Smooth muscle cell of bladder (primary cell): ENCODE measurements at places on chromosomes 1 and 21. TPM values are rescaled to one million over a fixed set of nuclear protein-coding genes. Genes with fewer than 3 reads are reported as not detected.

Gene BEST4
- total RNA-seq = under 0.01 TPM in 1 of 2 replicates, not detected in the other

Gene KRTAP13-1
- not detected in 2 replicates for total RNA-seq

Gene ARF1
- 197 and 272 TPM in 2 replicates for total RNA-seq

Gene POU2F1
- 2.4 and 2.8 TPM in 2 replicates for total RNA-seq

Gene OR13G1
- not detected in 2 replicates for total RNA-seq

Gene GABRD
- total RNA-seq = not detected in 2 replicates

Gene TSPEAR
- not detected in 2 replicates for total RNA-seq

Gene HSPB7
- 3.8 and 14.5 TPM in 2 replicates for total RNA-seq

Gene HES3
- not detected in 2 replicates for total RNA-seq

Gene UQCRHL
- total RNA-seq = 4.4 and 11.4 TPM in 2 replicates

Gene NUP210L
- under 0.01 and 0.18 TPM in 2 replicates for total RNA-seq

Gene DNAI4
- 5.5 and 11.8 TPM in 2 replicates for total RNA-seq

Gene IL12RB2
- not detected in 2 replicates for total RNA-seq

Gene MNDA
- not detected in 2 replicates for total RNA-seq

Gene SELL
- 0.09 and 0.14 TPM in 2 replicates for total RNA-seq

Gene SLC2A5
- 1.4 and 10.7 TPM in 2 replicates for total RNA-seq

Gene PADI2
- total RNA-seq = not detected in 2 replicates

Gene ANKRD35
- total RNA-seq = 1.9 and 2.0 TPM in 2 replicates

Gene CRYAA
- not detected in 2 replicates for total RNA-seq

Gene CLIC6
- total RNA-seq = 0.09 and 0.28 TPM in 2 replicates

Gene MEX3A
- 1.3 and 1.6 TPM in 2 replicates for total RNA-seq

Gene CELSR2
- 1.00 and 1.5 TPM in 2 replicates for total RNA-seq

Gene PLEKHG5
- total RNA-seq = 5.5 and 7.0 TPM in 2 replicates

Gene RORC
- total RNA-seq = under 0.01 TPM in 1 of 2 replicates, not detected in the other

Gene F11R
- 9.2 and 20.9 TPM in 2 replicates for total RNA-seq

Gene TENT5C
- total RNA-seq = 9.0 and 10.9 TPM in 2 replicates

Gene PDE4B
- 28.7 and 36.4 TPM in 2 replicates for total RNA-seq

Gene PPIAL4G
- under 0.01 TPM in 1 of 2 replicates, not detected in the other for total RNA-seq
